ENCODE measurements at places on chromosomes 4 and X.

DNA sequence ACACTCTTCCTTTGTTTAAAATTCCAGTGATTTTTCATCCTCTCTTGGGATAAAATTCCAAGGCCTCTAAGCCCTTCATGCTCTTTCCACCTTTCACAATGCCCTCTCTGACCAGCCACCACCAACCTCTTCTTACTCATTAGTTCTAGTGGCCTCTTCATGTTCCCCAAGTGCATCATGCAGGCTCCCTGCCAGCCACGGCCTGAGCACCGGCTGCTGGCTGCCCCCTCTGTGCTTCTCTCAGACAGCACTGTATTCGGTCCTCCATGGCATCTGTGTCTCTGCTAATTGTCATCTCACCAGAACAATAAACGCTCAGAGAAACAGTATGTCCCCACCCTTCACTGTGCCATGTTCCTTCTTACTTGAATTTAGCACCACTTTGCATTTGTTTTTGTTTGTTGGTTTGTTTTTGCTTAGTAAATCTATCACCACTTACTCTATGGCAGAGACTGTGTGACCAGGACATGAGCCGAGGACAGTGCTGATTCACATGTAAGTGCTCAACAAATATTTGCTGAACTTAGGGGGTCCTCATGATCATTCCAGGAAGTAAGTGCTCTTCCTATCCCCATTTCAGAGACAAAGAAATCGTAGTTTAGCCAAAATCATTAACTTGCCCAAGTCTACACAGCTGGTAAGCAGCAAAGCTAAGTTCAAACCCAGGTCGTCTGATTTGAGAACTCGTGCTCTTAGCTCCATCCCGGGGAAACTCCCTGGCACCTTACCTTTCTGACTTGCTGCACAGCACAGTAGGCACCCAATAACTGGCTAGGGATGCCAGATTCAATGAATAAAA lies 77.1 kb upstream of the UCP1 start:
- no peak for DNase-seq

DNA sequence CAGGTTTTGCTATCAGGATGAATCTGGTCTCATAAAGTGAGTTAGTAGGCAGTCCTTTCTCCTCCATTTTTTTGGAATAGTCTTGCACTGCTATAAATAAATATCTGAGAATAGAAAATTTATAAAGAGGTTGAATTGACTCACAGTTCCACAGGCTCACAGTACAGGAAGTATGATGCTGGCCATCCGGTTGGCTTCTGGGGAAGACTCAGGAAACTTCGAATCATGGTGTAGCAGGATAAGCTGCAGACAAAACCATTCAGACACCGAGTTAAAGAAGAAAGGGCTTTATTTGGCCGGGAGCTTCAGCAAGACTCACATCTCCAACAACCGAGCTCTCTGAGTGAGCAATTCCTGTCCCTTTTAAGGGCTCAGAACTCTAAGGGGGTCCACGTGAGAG lies 348.2 kb downstream of the KCTD8 start:
- DNase-seq = no peak

GRCh38 chrX:138018145-138018799 lies 452.3 kb downstream of the ZIC3 start:
- DNase-seq = no peak

GRCh38 chr4:107655289-107655688 lies 64.7 kb downstream of the PAPSS1 start:
- DNase-seq = no peak

DNA sequence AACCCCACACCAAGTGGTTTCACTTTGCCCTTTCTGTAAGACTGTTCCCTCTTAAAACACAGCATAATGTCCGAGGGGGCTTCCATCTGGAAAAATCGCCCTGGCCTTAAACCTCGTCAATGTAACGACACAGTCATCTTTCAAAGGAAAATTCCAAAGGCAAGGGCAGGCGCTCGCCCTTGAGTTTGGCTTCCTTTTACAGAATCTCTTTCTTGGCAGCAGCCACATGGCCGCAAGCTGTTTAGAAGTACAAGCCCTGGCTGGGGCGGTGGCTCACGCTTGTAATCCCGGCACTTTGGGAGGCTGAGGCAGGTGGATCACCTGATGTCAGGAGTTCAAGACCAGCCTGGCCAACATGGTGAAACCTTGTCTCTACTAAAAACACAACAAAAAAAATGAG lies 27.1 kb upstream of the GRPEL1 start:
- DNase-seq = no peak

DNA sequence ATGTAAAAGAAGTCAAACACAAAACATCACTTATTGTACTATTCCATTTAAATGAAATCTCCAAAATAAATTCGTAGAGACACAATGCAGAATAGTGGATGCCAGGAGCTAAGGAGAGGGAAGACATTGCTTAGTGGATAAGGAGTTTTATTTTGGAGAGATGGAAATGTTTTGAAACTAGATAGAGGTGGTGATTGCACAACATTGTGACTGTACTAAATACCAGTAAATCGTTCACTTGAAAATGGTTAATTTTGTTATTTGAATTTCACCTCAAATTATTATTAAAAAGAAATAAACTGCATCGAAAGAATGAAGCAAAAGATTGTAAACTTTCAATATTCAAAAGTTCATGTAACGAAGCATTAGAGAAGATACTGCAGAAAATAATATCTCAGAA lies 9.7 kb upstream of the ACSL4 start:
- no peak for DNase-seq

DNA sequence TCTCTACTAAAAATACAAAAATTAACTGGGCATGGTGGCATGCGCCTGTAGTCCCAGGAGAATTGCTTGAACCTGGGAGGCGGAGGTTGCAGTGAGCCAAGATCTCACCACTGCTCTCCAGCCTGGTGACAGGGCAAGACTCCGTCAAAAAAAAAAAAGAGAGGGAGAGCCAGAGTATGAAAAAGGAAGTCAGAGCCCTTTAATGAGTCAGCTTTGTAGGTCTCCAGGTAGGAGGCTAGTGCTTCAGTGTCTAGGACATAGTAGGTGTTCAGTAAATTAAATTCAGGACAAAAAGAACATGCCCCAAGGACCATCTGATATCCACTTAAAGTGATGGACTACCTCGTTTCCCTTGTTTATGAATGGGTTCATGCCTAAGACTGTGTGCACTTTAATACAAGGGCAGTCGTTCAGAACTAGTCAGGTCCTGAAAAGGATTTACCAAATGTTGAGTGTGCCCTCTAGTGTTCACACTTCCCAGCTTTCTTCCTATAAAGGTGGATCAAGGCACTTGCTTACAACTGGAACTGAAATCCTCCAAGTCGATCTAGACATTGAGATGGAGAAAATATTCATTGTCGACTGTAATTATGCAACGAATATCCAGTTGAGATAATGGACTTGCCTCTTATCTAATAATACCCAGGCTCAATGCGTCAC lies 29.0 kb downstream of the F9 start:
- DNase-seq = no peak

GRCh38 chr4:112532267-112532666 lies 16.3 kb upstream of the NEUROG2 start:
- DNase-seq = no peak

- no peak for DNase-seq
Observed at GRCh38 chr4:15344041-15344440, 83.8 kb upstream of the C1QTNF7 start.

DNA sequence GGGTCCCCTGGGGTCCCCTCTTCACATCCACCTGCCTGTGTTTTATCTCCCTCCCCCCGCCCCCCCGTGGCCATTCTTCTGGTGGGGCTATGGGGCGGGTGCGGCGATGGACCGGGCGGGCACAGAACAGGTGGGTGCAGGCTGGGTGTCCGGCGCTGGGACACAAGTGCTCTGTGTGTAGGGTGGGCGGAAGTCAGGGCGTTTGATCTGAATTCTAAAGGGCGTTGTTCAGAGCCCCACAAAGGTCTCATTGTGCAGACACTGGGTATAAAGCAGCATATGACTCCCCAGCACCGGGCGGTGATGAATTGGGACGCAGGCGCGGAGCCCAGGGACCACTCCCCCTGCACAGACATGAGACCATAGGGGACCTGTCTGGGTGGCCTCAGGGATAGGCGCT lies at the start of gene GJB1:
TSS of gene GJB1 (plus strand) at position 296 of the 400 bp plus-strand sequence. CDS start 484 bp downstream, outside the sequence.
- no peak for DNase-seq

DNA sequence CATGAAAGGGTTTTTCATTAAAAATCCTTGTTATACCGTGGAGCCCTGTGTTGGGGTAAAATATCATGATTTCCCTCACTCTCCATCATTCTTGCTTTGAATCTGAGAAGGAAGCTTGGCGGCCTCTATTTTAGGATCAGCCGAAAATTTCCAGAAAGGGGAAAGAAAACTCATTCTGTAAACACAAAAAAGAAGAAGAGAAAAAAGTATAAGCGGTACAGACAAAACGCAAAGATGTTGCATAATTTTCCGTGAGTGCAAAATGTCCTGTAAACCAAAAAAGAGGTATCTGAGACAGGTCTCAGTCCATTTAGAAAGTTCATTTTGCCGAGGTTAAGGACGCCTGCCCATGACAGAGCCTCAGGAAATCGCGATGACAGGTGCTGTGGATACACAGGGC lies 5.3 kb downstream of the CSF2RA start:
- no peak for DNase-seq

GRCh38 chrX:11269996-11270395 lies 23.2 kb upstream of the AMELX start:
- DNase-seq = no peak

DNA sequence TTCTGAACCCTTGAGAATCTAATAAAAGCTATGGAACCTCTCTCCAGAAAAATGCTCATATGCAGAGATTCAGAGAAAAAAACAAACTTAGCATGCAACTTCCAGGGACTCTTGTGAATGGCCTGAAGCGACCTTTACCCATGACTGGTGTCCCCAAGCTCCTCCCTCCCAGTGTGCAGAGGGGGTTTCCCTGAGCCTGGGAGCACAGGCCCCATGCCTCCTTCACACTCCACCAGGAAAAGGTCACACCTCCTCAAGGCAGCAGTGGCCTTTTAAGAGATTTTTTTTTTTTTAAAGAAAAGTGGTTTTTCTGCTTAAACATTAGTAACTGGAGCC lies 13.3 kb upstream of the UBA6 start:
- no peak for DNase-seq

GRCh38 chr4:109157696-109158095 lies 144.8 kb downstream of the COL25A1 start:
- DNase-seq = no peak

GRCh38 chr4:132770776-132771175 lies 378.3 kb upstream of the PCDH10 start:
- DNase-seq = no peak

- DNase-seq = no peak
Observed at GRCh38 chrX:12892716-12893115, 13.7 kb upstream of the TLR8 start.

- no peak for DNase-seq
Observed at GRCh38 chrX:24777660-24778059, 83.9 kb downstream of the POLA1 start.

- DNase-seq = no peak
Observed at GRCh38 chrX:126695375-126695896, 124.1 kb upstream of the PRR32 start.

GRCh38 chr4:85474356-85474755 lies 594 bp upstream of the ARHGAP24 start:
- no peak for DNase-seq

- DNase-seq = no peak
Observed at GRCh38 chr4:58301376-58301999, 1191.3 kb upstream of the IGFBP7 start.

Data from stimulated activated CD4-positive, alpha-beta T cell treated with anti-CD3 and anti-CD28 coated beads, Interleukin-2, amount 100 ng/mL, for 4 hours (primary cell).